ENCODE measurements at places on chromosomes 5 and 9.

- no peak for DNase-seq
Measured at GRCh38 chr5:73617510-73618279, 8.3 kb upstream of the ARHGEF28 start.

DNA sequence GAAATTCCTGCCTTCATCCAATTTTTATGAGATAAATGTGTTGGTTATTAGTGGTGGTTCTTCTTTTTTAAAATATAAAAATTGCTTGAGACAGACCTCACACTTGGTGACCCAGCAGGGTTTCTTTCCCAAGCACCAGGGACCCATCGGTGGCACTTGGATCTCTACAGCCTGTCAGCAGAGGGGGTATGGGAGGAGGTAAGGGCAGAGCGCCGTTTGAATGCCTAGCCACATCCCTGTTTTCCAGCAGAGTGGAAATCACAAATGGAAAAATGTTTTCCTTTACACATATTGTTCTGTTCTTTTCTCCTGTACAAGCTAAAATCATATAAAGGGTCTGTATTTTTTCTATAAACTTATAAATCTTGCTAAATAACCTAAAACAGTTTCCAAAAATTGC, 248.0 kb downstream of the NR3C1 start:
- no peak for DNase-seq

DNA sequence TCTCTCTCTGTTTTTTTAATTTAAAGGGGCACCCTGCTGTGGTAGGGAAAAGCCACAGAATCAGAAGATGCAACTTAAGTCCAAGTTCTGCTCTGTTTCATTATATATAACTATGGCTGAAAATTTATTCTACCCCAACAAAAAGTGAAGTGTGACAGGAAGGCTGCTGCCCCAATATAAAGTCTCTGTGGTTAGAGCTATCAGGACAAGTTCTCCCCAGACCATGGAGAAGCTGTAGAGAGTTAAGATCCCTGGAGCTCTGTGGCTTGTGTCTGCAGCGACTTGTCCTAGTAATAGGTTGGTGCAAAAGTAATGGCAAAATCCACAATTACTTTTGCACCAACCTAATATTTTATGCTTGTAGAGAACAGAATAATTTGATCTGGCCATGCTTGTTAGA, 250.9 kb downstream of the PSAT1 start:
- no peak for DNase-seq

DNA sequence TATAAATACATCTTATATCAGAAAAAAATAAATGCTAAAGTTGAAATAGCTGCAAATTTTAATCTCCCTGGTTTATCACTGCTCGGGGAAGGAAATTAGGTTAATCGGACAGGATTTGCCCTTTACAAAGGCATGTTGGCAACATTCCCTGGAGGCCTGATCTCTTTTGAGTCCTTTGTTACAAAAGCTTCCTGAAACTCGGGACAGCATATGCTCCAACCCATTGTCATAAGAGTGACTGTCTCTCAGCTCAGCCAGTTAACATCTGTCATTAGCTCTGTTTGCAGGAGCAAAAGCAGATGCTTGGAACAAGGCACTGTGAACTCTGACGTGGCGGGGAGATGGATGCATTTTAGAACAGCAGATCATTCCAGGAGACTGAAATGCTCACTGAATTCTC, 80.6 kb downstream of the MYO10 start:
- DNase-seq = no peak

- peak; percentile 45 for DNase-seq
Measured at GRCh38 chr5:132238169-132238744, 10.6 kb upstream of the P4HA2 start.

- no peak for DNase-seq
Measured at GRCh38 chr9:89357331-89358197, 39.3 kb downstream of the SECISBP2 start.

DNA sequence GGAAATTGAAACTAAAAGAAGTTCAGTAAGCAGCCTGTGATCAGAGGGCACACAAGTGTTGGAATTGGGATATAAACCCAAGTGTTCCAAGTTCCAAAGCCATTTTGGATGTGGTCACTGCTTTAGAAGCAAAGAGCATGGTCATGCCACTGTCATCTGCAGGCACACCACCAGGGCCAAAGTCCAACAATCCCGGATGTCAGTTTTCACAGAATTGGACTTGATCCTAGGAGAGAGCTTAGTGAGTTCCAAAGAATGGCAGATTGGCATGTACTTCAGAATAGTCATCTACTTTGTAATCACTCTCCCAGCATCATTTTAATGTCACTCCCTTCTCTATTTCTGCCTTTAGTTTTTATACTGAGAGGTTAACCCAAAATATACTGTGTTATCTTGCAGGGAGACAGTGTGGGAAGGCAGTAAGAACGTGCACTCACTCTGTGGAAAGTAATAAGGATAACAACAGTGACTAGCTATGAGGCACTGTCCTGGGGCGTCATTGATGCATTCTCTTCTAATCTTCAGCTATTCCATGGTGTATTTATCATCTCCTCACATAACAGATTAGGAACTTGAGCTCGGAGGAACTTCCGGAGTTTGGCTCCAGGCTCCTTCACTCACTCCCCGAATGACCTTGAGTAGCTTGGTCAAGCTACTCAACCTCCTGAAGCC, 388.0 kb downstream of the ACTL7B start:
- DNase-seq = no peak

- peak; percentile 41 for DNase-seq
Measured at GRCh38 chr5:128121651-128122050, 38.1 kb downstream of the SLC12A2 start.

GRCh38 chr5:1636981-1637638, 113.3 kb upstream of the LPCAT1 start:
- no peak for DNase-seq

- DNase-seq = no peak
Measured at GRCh38 chr5:171745602-171746001, 40.0 kb upstream of the SMIM23 start.

- peak; percentile 88 for DNase-seq
Measured at GRCh38 chr9:114108016-114108833, 9.1 kb upstream of the KIF12 start.

GRCh38 chr5:10729320-10730042, 31.6 kb downstream of the DAP start:
- DNase-seq = no peak

DNA sequence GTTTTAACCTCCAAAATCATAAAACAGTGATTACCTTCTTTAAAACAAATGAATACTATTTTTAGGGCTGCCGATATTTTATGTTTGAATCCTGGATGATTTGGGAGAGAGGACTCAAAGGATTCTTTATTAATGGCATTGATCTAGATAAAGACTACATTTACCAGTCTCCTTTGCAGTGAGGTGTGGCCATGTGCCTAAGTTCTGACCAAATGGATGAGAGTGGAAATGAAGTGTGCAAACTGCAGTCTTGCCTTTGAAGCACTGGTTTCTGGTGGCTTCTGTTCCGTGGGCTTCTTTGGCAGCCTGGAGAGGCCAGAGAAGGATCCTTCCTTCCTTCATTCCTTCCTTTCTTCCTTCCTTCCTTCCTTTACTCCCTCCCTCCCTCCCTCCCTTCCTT, 24.3 kb upstream of the GDA start:
- no peak for DNase-seq

- DNase-seq = peak; percentile 92
Measured at GRCh38 chr5:81755320-81755719, 4.4 kb upstream of the SSBP2 start.

DNA sequence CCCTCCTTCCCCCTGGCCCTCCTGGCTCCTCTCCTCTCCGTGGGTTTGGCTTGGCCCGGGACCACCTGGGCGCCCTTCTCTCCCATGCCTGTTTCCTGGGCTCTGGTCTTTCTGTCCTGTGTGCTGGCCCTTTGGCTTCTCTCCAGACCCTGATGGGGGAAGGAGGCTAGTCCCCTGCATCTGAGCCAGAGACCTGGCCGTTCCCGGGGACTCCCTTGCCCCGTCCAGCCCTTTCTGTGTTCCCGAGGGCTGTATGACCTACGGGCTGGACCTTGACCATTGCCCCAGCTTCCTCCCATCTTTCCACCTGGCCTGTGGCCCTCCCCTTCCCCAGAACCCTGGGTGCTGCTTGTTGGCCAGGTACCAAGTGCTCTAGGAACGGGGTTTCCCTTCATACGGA, 8.4 kb downstream of the NELFB start:
- DNase-seq = no peak

DNA sequence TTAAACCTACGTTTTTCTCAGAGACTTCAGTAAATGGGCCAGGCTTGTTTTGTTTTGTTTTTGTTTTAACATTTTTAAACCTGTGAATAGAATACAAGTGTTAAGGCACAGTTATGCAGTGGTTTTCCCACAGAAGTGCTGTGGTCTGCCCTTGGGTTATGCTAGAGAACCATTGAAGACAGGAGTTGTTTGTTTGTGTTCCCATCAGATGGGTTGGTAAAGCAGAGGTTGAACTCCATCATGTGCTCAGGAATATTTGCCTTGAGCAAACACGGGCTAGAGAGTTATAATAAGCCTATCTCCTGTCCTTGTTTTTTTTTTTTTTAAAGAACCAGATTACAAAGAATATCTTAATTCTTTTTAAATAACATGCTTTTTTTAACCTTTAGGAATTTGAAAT, 28.5 kb downstream of the RHOBTB3 start:
- no peak for DNase-seq

DNA sequence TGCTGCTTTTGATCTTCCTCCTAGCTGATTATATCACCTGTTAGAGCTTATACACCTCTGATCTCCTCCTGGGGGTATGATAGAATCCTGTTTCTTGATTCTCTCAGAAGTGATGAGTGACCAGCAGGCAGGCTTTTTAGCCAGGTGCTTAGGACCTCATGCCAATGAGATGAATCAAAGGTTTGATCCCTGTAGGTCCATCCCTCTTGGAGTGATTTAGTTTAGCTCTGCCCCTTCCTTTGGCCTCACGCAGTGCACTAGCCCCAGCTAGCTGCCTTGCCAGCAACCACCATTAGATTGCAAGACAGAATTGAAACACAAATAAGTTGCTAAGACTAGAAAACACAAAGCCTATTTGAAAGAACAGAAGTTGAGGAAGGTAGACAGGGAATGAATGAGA, 84.4 kb downstream of the ZSWIM6 start:
- no peak for DNase-seq

- DNase-seq = no peak
Measured at GRCh38 chr9:132716007-132716406, 45.7 kb downstream of the GTF3C4 start.

GRCh38 chr9:15837079-15837679, 284.3 kb downstream of the CCDC171 start:
- DNase-seq = peak; percentile 75

- no peak for DNase-seq
Measured at GRCh38 chr5:31948006-31948405, 226.1 kb downstream of the GOLPH3 start.

- no peak for DNase-seq
Measured at GRCh38 chr9:116644091-116644688, 42.9 kb upstream of the TRIM32 start.

DNA sequence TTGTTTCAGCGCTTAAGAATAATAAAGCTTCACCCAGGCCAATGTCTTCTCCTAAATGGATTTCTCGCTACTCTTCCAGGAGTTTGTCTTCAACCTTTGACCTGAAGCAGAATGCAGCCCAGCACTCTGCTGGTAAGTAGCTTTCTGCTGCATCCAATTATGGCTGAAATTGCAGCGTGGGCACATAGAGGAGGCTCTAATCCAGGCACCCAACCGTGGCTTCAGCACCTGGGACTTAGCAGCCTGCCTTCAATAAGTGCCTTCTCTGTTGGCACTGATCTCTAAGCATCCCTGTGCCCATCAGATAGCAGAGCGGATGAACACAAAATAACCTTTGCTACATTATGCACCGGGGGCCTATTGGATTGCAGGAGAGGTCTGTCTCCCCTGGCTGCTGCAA, 105.2 kb downstream of the TRIM32 start:
- DNase-seq = no peak

GRCh38 chr5:9654886-9655285, 24.7 kb upstream of the TAS2R1 start:
- no peak for DNase-seq

DNA sequence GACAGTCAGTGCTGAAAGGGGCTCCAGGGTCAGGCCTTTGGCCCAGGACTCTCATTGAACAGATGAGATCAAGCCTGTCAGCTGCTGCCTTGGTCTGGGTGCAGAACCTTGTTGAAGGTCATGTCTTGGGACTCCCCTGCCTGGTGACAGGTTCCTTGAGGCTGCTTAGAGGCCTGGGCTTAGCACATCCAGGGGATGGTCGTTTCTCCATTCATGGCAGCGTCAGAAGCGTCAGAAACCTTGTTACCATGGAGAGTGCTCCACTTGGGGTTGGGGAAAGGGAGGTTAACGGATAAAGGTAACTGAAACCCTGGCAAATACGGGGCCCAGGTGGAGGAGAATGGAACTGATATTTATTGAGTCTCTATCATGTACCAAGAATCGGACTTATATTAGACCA, 8.8 kb downstream of the ARPC5L start:
- no peak for DNase-seq

DNA sequence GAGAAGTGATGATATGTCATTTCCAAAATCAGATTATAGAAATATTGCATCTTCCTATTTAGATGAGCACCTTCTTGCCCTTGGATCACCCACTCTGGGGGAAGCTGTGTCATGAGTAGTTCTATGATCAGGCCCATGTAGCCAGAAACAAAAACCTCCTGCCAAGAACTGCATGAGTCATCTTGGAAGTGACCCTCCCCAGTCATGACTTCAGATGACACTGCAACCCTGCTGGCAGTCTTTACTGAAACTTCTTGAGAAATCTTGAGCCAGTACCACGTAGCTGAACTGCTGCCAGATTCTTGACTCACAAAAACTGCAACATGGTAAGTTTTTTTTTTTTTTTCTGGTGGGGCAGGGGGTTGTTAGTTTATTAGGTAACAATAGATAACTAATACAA, 439.6 kb upstream of the PTGER4 start:
- no peak for DNase-seq

DNA sequence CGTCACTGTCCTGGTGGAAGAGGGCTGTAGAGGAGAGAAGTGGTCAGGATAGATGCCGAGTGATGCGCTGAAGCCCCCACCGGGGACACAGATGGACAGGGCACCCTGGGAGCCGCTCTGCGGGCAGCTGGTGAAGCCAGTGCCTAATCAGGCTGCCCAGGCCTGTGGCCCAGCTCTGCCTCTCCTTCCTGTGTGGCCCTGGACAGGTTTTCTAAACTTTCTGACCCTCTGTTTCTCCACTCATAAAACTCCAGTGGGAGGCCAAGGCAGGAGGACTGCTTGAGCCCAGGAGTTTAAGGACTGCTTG, 86.1 kb downstream of the C5orf15 start:
- no peak for DNase-seq

GRCh38 chr9:3385871-3386270, 139.9 kb downstream of the RFX3 start:
- DNase-seq = no peak

- DNase-seq = peak; percentile 63
Measured at GRCh38 chr9:117487555-117488175, 72.8 kb upstream of the ASTN2 start.

GRCh38 chr5:59354274-59354673, 539.3 kb downstream of the PDE4D start:
- no peak for DNase-seq

- no peak for DNase-seq
Measured at GRCh38 chr5:104355350-104355749, 792.8 kb upstream of the NUDT12 start.
